ENCODE measurements at places on chromosomes 3 and 15.
A peak's percentile ranks its signal among the peaks of the same experiment; 100 is the strongest.

DNA sequence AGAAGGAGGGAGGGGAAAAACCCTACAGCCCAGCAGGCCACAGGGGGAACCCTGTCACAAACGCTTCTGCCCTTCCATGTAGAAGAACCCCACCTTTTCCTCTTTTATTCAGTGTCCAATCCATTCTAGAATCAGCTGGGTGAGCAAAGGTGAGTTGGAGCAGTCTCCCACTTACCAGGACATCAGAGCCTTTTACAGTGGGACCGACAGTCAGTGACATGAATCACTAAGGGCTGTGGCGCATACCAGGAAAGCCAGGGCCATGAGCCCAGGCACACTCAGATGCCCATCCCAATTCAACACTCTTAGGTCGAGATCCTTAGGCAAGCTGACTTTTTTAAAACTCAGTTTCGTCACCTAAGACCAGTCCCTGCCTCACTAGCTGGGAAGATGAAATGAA is 146.1 kb downstream of the AQP9 start:
- no peak for DNase-seq

GRCh38 chr3:129587566-129588210 is 18.8 kb downstream of the PLXND1 start:
- DNase-seq: no peak

DNA sequence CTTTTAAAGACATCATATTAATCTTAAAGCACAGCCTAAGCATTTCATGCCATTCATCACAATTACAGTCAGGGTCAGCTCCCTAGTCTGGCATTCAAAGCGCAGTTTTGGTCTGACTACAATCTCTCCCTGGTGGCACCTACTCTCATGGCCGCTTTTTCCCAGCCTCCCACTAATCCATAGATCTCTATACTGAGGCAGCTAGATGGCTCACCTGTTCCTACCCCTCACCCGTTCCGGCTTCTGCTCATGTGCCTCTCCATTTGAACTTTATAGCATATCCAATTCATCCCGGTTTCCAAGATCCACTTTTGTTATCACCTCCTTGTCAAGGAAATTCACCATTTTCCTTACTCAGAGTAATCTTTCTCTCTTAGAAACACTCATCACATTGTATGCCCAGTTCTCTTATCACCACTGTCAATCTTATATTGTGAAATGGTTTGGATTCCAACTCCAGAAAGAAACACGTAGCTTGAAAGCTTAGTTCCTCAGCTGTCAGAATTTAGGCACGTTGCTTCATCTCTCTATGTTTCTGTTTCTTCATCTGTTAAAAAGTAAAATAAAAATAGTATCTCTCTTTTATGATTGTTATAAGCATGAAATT is 220.0 kb upstream of the UBE2E2 start:
- no peak for DNase-seq

DNA sequence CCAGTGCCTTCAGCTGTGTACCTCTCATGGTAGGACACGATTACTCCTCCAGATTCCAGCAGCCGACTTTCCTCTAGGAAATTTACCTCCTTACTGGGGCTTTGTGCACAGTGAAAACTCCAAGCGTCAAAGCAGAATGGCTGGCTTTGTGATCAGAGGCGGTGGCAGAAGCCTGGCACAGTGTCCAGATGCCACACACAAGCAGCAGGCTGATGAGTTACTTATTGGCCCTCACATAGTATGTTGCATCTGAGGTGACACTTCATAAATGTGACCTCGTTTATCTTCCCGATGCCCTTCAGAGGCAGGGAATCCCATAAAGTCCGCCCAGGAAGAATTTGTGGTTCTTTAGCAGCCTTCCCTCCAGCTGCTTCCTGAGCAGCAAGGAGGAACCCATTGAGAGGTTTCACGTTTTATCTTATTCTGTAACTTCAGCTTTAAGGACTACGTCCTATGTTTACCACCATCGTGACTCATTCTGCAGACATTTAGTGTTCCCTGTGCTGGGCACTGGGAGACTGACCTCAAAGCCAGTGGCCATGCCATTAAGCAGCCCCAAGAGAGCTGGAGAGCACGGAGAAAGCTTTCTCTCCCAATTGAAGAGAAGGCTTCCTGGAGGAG is 107.1 kb upstream of the C15orf61 start:
- DNase-seq: no peak

DNA sequence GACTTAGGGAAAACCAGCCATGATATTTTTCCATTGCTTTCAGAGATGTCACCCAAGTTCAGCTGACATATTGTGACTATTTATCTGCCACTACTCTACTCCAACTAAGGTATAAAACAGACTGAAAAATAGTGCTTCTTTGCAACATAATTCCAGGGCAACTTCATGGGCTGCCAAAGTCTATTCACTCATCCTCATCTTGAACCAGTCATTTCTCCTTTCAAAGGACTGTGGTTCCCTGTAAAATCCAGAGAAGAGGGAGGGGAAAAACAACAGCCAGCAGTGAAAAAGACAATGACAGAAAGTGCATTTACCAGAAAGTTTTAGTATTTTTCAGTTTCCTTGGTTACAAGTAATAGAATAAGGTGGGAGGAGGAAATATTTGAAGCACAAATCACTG is 191.1 kb downstream of the EFHB start:
- DNase-seq: no peak

DNA sequence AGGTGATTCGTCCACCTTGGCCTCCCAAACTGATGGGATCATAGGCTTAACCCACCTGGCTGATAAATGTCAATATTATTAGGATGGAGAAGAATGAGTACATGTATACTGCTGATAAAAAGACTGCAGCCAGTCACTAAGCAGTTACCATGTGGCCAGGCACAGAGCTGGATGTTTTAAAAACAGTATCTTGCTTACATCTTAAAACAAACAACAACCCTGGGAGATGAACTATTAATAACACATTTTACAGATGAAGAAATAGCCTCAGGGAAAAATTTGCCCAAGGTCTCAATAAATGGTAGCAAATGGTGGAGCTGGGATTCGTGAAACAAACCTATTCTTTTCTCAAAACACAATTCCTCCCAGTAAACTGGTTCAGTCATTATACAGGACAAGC is 18.1 kb downstream of the IL17RD start:
- DNase-seq: no peak

GRCh38 chr3:152386208-152386607 is 117.5 kb downstream of the MBNL1 start:
- DNase-seq: no peak

GRCh38 chr3:114553949-114554593 is 260.2 kb downstream of the TIGIT start:
- DNase-seq: no peak

- DNase-seq: no peak
Measured at GRCh38 chr15:31367021-31367729, 40.5 kb downstream of the KLF13 start.

- DNase-seq: no peak
Measured at GRCh38 chr3:139288266-139288821, 55.5 kb upstream of the MRPS22 start.

DNA sequence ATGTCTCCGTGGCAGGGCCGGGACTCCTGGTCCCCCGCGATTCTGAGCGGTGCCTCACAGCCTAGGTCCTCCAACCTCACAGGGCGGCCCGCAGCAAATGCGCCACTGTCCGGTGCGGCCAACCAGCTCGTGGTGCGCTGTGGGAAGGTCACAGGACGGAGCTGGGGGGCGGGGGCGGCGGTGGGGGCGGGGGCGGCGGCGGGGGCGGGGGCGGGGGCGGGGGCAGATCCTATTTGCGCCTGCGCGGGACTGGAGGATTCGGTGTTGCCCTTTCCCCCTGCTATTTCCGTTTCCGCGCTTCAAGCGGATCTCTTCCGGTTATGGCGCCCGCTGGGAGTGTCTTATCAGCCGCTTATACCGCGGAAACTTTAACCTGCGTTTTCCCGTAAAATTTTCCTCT is 106.7 kb upstream of the SNRPN start:
- DNase-seq: no peak

- no peak for DNase-seq
Measured at GRCh38 chr3:188841906-188842305, 329.9 kb upstream of the TPRG1 start.

- no peak for DNase-seq
Measured at GRCh38 chr3:5348229-5348902, 160.9 kb downstream of the EDEM1 start.

- DNase-seq: no peak
Measured at GRCh38 chr15:68433551-68433950, 1.6 kb upstream of the ITGA11 start.

DNA sequence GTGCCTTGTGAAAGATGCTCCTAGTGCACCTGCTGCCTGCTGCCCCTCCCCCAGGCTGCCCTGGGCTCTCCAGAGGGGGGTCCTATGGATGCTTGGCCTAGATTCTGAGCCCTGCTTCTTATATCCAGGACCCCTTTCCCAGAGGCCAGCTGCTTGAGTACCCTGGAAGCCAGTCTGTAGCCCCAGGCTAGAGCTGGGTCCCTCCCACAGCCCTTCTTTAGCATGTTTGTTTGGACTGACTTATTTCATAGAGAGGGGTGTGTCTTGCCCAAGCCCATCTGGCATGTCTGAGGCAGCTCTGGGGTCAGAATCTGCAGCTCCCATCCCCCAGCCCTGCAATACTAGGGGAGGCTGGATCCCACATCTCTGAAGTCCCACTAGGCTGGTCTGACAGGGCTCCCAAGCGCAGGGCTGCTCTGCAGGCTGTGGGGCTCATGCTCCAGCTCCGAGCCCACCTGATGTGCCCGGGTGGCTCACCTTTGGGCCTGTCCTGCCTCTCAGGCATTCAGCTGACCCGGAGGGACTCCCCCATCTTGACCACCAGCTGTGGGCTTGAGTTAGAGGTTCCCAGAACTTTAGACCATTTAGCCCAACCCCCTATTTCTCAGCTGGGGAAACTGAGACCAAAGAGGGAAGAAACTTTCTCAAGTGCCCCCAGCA is 3.1 kb downstream of the CHRNB4 start:
- DNase-seq: no peak

GRCh38 chr3:35932995-35933394 is 293.7 kb downstream of the ARPP21 start:
- DNase-seq: peak; percentile 8

DNA sequence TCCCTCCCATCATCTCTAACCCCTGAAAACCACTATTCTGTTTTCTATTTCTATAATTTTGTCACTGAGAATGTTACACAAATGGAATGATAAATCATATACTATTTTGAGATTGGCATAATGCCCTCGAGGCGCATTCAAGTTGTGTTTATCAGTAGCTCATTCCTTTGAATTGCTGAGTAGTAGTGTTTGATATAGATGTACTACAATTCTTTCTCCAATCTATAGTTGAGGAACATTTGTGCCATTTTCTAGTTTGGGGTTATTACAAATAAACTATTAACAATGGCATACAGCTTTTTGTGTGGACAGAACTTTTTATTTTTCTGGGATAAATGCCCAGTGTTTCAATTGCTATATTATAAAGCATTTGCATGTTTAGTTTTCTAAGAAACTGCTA is 86.0 kb downstream of the CCR1 start:
- no peak for DNase-seq

DNA sequence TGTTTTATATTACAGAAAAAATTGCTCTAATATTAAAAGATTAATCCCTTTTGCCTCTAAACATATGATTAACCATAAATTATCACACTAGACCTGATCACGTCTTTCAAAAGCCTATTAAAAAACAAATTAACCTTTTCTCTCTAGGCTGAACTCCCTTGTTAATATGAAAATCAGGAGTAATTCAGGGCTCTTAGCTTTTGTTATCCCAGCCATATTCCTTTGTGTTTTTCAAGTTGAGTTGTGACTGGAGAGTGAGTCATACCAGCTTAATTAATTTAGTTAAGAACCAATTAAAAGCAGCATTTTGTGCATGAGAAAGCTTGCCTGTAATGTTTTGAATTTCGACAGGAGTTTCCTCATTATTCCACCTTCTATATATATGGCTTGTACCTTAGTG is 385.8 kb downstream of the VGLL3 start:
- no peak for DNase-seq

DNA sequence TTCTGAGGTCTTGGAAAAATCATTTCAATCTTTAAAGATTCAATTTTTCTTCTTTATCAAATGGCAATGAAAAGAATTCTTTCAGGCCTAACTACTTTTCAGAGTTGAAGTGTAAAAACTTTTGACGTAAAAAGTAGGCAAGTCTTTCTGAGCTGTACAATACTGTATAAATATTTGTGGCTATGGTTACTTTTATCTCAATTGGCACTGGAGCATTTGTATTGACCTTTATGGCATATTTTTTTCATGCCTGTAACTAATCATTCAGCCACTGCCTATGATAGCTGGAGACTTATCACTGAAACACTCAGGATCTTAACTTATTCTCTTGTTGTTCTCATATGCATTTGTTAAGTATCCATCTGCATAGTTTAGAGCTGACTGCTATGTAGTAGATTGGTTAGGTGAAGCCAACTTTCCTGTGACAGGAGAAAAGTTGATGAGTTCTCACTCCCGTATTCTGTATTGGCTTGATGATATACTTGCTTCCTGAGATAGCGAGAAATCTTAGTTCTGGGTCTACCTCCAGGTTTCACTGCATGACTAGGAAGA is 290.4 kb upstream of the TBL1XR1 start:
- DNase-seq: no peak

DNA sequence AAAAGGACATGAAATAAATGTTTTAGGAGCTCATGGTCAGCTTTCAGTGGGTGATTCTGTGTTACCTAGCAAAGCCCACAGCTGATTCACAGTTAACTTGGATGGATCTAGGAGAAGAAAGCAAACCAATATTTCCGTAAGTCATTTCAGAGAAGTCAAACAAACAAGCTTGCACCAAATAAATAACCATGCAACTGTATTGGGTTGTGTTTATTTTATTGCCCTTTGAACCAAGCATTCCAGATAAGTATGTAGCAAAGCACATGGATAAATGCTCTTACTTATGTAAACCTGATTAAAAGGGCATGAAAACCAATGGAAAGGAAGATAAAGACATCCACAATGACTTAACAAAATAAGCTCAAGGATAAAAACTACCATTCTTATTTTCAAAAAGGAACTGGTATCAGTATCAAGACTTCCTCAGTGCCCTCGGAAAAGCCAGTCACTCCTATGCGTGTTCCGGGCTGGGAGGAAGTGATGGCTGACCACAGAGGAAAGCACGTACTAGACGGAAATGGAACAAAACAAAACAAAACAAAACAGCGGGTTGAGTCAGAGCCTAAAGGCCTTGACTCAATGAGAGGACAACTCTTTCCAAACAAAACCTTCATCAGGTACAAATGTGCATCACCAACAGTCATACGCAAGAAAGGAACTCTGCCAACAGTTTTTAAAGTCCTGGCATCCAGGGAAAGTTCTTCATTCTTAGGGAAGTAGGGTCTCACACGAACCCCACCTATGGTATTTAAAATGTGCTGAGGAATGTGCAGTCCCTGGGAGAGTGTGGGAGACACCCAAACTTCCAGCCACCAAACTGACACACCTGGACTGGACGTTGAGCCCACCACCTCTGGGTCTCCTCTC is 103.3 kb downstream of the SNRK start:
- DNase-seq: peak; percentile 63

- DNase-seq: no peak
Measured at GRCh38 chr15:89167267-89168176, 53.9 kb downstream of the RLBP1 start.

GRCh38 chr3:19264424-19264823 is 116.1 kb downstream of the KCNH8 start:
- no peak for DNase-seq

- DNase-seq: no peak
Measured at GRCh38 chr3:188554404-188554803, 400.4 kb downstream of the LPP start.

- no peak for DNase-seq
Measured at GRCh38 chr3:57061556-57061955, 1.1 kb downstream of the SPATA12 start.

GRCh38 chr3:126179825-126180476 is 435 bp downstream of the ALDH1L1 start:
- DNase-seq: no peak

All from CD4-positive, alpha-beta T cell (primary cell).